ENCODE measurements at places on chromosomes 5 and 9.

- peak; percentile 50 for DNase-seq
Observed at GRCh38 chr5:176653401-176654385, 6.4 kb downstream of the TSPAN17 start.

DNA sequence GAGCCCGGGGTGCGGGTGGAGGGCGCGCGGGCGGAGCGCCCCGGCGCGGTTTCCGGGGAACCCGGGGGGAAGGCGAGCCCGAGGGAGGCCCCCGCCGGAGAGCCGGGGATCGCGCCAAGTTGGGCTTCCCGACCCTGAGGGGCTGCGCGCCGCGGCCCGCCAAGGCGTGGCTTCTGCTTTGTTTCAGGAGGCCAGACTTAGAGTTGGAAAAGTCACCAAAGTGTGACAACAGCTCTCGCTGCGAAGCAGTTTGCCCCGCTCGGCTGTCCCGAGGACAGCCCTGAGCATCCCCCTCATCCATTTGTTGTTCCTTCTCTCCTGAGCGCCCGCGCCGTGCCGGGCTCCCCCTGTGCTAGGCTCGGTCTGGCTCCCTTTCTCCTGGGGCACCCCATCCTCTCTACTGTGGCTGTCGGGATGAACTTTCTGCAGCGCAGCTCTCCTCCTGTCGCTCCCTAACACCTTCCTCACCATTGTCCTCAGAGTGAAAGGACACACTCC lies 410 bp downstream of the GLIPR2 start:
- DNase-seq, result peak; percentile 64

DNA sequence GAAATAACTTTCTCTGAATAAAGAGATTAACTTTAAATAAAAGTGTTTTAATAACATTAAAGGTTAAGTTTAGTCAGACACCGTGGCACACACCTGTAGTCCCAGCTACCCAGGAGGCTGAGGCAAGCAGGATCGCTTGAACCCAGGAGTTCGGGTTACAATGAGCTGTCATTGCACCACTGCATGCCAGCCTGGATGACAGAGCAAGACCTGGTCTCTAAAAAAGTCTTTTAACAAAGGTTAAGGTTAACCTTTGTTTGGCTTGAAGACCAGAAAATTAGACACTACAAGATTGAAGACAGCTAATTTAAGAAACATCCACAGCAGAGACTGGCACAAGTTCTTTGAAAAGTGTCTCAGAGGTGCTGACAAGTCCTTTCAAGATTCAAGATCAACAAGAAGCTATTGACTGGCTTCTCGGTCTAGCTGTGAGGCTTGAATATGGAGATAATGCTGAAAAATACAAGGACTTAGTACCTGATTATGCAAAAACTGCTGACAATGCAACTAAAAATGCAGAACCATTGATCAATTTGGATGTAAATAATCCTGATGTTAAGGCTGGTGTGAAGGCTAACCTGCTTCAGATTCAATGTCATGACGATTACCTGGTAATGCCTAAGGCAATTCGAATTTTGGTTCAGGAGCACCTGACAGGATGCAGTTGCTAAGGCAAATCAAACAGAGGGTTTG lies 48.8 kb downstream of the FAM81B start:
- DNase-seq, result no peak

DNA sequence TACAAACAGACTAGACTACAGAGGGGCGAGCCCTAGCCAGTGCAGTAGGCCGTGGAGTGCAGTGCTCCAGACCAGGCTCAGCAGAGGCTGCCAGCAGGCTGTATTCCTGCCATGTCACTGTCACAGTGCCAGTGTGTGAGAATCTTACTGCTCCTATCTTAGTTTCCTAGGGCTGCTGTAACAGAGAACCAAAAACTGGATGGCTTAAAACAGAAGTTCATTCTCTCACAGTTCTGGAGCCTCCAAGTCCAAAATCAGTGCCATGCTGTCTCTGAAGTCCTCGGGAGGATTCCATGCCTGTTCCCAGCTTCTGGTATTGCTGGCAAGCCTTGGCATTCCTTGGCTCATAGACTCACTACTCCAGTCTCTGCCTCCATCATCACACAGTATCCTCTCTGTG lies 75.0 kb upstream of the SAP30L start:
- DNase-seq, result peak; percentile 35

DNA sequence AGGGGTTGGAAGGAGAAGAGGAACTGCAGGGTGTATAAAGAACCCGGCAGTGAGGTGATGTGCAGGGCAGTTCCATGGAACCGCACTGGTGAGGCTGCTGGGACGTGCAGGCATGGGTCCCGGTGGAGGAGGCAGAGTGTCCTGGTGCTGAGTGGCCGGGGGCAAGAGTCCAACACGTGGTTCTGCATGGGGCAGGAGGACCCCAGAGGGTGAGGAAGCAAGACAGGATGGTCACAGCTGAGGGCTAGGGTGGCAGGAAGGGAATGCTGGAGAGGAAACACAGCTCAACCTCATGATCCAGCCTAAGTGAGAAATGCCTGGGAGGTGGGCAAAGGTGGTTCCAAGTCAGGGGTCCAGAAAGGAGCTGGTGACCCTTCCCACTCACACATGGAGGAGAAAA lies 87.2 kb downstream of the S1PR3 start:
- no peak for DNase-seq

- peak; percentile 20 for DNase-seq
Observed at GRCh38 chr5:134188092-134188491, 11.3 kb upstream of the SKP1 start.

- peak; percentile 8 for DNase-seq
Observed at GRCh38 chr5:4758550-4758949, 381.6 kb upstream of the ADAMTS16 start.

- peak; percentile 87 for DNase-seq
Observed at GRCh38 chr5:127518319-127518621, 830 bp downstream of the PRRC1 start.

- no peak for DNase-seq
Observed at GRCh38 chr9:107219486-107220077, 63.5 kb upstream of the RAD23B start.

DNA sequence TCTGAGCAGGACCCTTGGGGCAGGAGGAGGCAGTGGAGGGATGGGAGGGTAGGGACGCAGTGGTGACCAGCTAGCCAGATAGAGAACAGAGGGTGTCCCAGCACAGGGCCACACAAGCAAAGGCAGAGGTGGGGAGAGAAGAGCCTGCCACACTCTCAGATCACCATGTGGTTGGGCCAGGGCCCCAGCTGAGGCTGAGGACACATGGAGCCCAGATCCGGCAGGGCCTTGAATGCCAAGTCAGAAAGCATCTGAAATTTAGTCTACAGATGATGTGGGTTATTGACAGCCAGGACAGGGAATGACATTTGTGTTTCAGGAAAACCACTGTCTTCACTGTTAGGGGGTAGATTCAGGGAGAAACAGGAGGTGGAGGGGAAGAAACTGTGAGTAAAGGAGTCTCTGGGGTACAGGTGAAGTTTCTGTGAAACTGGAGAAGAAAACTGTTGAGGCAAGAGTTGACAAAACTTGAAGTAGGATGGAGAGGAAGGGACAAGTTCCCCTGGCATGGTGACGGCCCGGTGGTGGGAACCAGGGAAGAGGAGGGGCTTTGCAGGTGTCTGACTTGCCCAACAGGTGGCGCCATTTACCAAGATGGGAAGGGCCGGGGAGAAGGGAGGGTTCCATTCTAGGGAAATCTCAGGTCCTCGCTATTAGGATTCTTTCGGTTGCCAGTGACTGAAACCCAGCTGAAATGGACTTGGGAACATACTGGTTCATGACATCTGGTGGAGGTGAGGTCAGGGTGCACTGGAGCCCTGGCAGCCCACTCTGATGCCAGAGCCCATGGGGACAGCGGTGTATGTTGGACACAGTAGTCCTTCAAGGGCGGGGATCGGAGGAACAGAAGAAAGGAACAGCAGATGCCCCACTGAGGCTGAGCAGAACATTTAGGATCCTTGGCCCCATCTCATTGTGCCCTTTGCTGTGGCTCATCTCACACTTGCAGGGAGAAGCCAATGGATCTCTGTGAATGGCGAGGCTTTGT lies 100.1 kb downstream of the KCNIP1 start:
- peak; percentile 61 for DNase-seq

- peak; percentile 60 for DNase-seq
Observed at GRCh38 chr5:123089914-123090660, 1.0 kb downstream of the PRDM6 start.

GRCh38 chr9:130196643-130197042 lies 24.4 kb downstream of the NCS1 start:
- DNase-seq, result no peak

GRCh38 chr9:21031808-21032183 lies 356 bp upstream of the HACD4 start:
- DNase-seq, result no peak

- no peak for DNase-seq
Observed at GRCh38 chr5:112154940-112155686, 264.0 kb downstream of the EPB41L4A start.

DNA sequence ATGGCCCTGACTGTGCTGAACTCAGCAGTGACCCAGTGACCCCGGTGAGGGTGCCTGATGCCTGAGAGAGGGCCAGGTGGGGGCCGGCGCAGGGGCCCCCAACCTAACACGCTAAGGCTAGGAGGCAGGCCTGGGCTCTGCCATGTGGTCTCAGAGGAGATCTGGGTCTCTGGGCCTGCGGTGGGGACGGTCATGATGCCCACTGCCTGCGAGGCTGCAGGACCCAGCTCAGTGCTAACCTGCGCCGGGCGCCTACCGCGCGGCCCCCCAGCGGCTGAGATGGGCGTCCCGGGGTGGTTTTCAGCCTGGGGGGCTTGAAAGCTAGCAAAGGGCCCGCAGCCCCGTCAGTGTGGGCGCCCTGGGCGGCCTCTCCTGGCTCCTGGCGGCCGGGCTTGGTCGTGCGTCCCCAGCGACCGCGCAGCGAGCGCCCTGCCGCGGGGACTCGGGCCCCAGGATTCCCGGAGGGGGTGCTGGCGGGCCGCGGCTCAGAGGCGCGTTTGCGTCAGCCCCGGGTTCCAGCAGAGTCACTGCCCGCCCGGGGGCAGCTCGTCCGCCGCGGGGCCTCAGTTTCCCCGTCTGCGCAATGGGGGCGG lies 2.5 kb downstream of the EGFL7 start:
- no peak for DNase-seq

DNA sequence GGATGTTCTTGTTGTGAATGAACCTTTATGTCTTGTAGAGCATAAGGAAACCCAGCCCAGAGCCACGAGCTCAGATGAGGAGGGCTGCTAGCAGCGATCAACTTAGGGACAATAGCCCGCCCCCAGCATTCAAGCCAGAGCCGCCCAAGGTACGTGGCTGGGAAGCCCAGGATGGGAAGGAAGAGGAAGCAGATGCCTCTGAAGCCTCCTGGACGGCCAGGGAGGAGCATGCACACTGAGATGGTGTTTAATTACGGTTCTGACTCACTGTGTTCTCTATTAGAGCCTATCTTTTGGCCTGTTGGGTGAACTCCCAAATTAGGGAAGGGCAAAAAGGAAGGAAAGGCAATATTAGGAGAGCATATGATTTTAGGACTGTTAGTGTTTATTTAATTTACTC lies 75.3 kb downstream of the TJP2 start:
- no peak for DNase-seq

DNA sequence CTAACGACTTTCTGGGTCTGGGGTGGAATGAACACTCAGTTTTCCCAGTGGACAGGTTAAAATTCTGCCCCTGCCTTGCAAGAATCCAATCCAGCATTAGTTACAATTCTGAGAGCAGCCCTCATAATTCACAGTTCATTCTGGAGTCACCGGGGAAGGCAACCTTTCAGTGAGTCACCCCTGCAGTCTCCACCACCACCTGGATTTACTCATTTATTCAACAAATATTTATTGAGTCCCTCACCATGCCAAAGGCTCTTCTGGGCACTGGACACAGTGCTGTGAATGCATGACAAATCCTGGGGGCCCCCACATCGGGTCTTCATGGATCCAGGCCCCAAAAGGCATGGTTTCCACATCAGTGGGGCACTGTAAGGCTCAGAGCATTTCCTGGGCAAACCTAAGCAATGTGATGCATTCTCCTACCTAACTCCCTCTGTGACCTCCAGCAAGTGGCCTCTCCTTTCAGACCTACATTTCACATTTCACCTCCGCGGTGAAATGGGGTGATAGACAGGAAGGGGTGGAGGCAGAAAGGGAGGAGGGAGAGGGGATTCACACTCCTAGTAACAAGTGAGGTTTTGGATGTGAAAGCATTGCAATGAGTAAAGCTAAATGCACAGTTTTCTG lies 6.4 kb upstream of the MSX2 start:
- no peak for DNase-seq

DNA sequence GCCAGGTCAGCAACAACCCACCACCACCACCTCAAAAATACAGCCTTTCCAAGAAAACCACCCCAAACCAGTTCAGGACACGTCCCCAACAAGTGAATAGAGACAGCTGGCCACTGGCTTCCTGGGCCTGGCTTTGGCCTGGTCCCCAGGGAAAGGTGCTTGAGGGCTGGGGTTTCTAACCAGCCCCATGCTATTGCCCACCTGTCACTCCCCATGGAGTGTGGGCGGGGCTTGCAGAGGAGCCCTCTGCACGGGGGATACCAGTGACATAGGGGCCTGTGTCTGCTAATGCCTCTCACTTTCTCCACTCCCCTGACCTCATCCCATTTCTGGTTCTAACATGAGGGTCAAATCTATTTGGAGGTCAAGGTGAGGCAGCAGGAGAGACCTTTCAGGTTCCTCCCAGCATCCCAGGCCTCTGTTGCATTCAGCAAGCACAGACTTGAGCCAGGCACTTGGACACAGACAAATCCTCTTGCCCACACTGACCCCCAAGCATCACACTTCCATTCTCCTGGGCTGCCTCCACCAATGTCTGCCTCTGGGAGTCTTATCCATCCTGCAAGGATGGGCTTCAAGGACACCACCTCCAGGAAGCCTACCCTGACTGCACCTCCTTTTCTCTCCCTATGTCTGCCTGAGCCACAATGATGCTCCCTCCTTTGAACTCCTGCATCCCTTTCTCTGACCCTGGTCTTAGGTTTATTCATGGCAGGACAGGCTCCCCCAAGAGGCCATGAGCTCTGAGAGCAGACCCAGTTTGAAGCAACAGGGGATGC lies 16.1 kb upstream of the TTLL11 start:
- no peak for DNase-seq

- peak; percentile 52 for DNase-seq
Observed at GRCh38 chr5:5042806-5043205, 97.3 kb upstream of the ADAMTS16 start.

DNA sequence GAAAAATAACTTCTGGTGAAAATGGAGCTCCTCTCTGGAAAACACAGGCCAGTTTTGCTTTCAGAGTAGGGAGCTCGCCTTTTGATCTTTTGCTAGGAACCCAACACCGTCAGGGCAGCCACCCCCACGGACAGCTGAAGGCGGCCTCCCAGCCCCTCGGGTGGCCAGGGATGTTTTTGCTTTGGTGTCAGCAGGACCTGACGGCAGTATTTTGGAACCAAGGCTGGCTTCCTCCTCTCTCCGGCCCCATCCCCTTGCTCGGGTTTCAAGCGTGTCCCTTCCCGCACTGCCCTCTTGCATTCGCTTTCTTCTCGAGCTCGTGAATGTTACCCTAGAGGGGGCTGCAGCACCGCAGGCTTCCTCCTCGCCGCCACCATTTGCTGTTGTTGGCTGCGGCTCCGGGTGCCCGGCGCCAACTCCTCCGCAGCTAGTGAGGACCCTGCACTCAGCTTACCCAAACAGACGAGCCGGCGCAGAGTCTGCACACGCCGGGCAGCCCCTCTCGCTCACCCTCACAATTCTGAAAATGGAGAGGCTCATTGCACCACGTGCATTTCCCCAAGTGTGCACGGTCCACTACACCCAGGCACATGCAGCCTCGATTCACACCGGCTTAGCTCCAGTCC lies 35.5 kb upstream of the ADAMTSL1 start:
- DNase-seq, result peak; percentile 88

- no peak for DNase-seq
Observed at GRCh38 chr9:76725011-76725546, 39.2 kb upstream of the PCA3 start.

- no peak for DNase-seq
Observed at GRCh38 chr5:9716838-9717281, 86.7 kb upstream of the TAS2R1 start.

- DNase-seq, result peak; percentile 82
Observed at GRCh38 chr5:33890131-33891032, 1.4 kb downstream of the ADAMTS12 start.
